Cardiac septum (tissue), 1 donor: ENCODE measurements at places on chromosomes 7 and 10. TPM values are rescaled to one million over a fixed set of nuclear protein-coding genes. Genes with fewer than 3 reads are reported as not detected.

DNA sequence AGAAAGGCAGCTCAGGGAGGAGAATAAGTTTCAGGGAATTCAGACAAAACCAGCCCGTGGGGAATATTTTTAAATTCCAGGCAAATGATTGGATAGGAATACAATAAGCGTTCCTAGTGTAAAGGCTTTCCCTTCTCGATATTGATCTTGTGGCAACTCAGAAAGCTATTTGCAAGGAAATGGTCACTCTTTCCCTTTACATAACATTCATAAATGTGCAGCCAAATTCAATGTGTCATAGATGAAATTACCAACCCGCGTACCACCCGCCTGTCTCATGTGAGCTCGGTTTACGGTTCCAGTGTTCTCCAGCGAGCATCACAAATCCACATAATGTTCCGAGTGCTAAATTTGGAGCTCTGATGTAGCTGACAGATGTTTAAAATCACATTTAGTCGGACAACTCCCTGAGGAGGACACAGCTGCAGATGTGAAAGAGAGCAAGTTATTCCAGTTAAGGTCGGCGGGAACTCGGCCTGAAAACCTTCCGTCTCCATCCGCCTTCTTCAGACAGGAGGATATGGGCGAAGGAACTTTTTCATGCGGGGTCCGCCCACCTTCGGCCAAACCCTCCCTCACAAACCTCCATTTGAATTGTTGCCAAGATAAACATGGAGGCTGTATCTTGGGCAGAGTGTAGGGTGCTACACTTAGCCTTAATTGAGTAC lies 327.0 kb downstream of the RNLS start:
- DNase-seq = no peak

DNA sequence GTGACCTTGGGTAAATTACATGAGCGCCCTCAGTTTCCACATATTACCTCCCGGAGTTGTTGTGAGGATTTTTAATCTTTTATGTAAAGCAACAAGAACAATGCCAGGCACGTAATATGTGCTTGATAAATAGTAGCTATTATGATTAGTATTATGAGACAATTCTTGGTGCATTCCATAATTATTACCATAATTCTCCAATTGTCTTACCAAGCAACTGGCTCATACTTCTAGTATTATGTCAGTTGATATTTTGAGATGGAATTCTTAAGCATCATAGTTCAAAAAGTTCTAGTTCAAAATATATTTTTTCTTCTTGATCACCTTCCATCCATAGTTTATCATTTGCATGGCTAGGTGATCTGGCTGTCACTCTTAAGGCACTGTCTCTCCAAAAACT lies 259.0 kb downstream of the BBS9 start:
- DNase-seq = no peak

DNA sequence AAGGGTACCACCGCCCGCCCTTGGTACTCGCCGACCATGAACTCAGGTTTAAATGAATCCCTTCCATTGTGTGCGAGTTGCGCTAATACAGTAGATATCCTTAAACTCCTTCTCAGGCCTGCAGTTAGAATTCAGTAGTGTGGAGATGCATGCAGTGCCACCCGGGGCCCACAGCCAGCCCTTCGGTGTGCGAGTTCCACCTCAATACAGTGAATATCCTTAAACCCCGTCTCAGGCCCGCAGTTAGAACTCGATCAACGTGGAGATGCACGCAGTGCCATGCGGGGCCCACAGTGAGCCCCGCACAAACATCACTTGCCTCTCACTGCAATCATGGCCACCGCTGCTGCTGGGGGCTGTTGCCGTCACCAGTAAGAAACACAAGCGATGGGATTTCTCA lies 261.9 kb downstream of the MAD1L1 start:
- DNase-seq = no peak

DNA sequence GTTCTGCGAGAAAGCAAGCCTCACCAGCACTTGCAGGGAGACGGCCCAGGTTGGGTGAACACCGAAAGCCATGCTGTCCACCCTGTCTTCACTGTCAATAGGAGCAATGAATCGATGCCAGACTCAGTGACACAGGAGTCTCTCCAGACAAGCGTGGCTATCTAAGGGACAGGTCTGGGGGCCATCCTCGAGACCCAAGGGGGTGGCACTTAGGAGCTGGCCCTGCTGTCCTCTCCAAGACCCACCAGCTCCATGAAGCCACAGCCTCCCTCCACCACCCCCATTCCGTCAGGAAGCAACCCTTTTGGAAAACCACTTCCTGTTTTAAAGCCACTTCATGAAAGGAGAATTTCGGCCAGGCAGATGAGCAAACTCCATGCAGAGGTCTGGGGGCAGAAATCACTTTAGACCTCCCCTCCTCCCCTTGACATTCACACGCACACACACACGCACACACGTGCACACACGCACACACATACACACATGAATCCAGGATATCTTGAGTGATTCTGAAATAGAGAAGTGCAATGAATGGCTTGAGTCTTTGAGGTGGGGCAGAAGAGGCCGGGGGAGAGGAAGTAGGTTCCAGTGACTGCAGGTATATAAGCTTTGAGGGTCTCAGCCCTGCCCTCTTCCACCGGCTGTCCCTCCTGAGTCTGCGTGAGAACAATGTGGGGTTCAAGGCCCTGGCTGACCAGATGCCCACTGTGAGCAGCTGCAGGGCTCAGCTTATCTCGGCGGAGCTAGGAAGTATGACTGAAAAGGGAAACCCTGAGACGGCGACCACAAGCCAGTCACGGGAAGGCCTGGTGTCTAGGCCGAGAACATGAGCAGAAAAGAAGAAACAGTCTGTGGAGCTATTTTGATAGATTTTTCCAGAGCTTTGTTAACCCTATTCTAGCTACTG lies 25.0 kb downstream of the RGS10 start:
- no peak for DNase-seq

DNA sequence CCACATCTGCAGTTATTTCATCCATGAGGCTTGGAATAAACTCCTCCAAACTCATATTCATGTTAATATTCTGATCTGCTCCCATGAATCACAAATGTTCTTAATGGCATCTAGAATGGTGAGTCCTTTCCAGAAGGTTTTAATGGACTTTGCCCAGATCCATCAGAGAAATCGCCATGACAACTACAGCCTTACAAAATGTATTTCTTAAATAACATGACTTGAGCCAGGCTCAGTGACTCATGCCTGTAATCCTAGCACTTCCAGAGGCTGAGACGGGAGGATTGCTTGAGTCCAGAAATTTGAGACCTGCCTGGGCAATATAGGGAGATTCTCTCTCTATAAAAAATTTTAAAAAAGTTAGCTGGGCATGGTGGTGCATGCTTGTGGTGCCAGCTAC lies 102.1 kb upstream of the TMEM168 start:
- DNase-seq = no peak

DNA sequence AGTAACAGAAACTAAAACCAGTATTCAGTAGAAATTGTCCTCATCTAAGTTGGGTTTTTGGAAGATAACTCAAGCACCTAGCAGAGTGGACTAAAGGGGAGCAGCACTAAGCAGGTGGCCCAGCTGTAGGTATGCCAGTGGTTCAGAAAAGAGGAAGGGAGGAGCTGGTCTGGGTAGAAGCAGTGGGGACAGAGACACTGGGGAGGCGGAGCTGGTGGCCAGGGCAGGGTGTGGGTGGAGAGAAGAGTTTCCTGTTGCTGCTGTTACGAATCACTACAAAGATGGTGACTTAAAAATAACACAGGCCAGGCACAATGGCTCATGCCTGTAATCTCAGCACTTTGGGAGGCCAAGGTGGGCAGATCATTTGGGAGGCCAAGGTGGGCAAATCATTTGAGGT lies 136.2 kb downstream of the WDR11 start:
- peak; percentile 66 for DNase-seq

COL28A1 gene
- 0.51 TPM for total RNA-seq

FFAR4 gene
- total RNA-seq = 0.08 TPM

GDF2 gene
- not detected for total RNA-seq

HABP2 gene
- total RNA-seq = not detected
